Activated T-helper 1 cell treated with anti-CD3 and anti-CD28 coated beads, Interleukin-12 subunit alpha, Interleukin-12 subunit beta, Interleukin-2, Interleukin-4 antibody, amounts not matched to agents 30 ng/mL and 10 ng/mL and 1 ng/mL, durations not matched to agents 14 hours and 24 hours and 36 hours (primary cell): ENCODE measurements at places on chromosomes 16 and 17. TPM values are rescaled to one million over a fixed set of nuclear protein-coding genes. Genes with fewer than 3 reads are reported as not detected.

The EXOC3L1 gene
- total RNA-seq, result 0.34 TPM in 1 of 2 replicates, not detected in the other

The TBC1D3B gene
- total RNA-seq, result 7.1 and 9.1 TPM in 2 replicates

The CKLF gene
- 153 and 159 TPM in 2 replicates for total RNA-seq

DNA sequence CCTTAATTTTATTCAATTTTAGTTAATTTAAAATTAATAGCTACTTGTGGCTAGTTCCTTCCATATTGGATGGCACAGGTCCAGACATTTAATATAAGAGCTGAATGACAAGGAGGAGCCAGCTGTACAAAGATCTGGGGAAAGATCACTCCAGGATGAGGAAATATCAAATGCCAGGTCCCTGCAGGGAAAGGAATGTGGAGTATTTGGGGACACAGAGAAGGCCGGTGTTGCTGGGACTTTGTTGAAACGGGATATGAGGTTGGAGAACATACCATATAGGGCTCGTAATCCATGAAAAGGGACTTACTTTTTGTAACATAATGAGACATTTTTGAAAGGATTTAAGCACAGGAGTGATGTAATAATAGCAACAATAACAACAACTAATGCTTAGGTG lies 426.8 kb downstream of the HS3ST4 start:
- H3K36me3 ChIP-seq, result no peaks in the 10 kb centered on the region
- no peak overlapping the region for H3K27ac ChIP-seq
- no peaks in the 10 kb centered on the region for H3K4me1 ChIP-seq
- no peak overlapping the region for H3K4me3 ChIP-seq

DNA sequence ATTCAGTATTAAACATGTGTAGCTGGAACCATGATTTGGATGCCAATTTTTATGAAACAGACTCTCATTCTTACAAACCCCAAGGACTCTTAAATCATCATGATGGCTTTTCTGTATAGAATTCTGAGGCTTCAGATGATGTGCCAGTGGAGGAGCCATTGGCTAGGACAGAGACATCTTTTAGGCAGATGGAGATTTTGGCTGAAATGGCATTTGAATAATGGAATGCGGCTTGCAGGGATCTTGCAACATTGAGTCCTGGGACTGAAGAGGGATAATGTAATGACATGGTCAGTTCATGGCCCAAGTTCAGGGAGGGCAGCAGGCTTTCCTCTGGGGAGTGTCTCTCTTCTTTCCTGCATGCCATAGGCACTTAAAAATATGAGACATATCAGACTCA lies 172.4 kb downstream of the ABCA8 start:
- no peak overlapping the region for H3K27ac ChIP-seq
- no peaks in the 10 kb centered on the region for H3K36me3 ChIP-seq
- peaks cover 14% of the 10 kb centered on the region for H3K27me3 ChIP-seq
- no peak overlapping the region for H3K4me3 ChIP-seq
- no peak for DNase-seq

GRCh38 chr16:56106527-56106926 lies 84.8 kb upstream of the GNAO1 start:
- peaks cover 7% of the 10 kb centered on the region for H3K27me3 ChIP-seq
- no peak overlapping the region for H3K4me3 ChIP-seq
- no peak overlapping the region for H3K27ac ChIP-seq
- no peak for DNase-seq
- H3K4me1 ChIP-seq, result no peaks in the 10 kb centered on the region

GRCh38 chr16:14015948-14016347 lies 55.2 kb upstream of the MRTFB start:
- H3K27ac ChIP-seq, result no peak overlapping the region
- no peaks in the 10 kb centered on the region for H3K4me1 ChIP-seq
- no peaks in the 10 kb centered on the region for H3K36me3 ChIP-seq
- peaks cover 10% of the 10 kb centered on the region for H3K27me3 ChIP-seq
- DNase-seq, result no peak

DNA sequence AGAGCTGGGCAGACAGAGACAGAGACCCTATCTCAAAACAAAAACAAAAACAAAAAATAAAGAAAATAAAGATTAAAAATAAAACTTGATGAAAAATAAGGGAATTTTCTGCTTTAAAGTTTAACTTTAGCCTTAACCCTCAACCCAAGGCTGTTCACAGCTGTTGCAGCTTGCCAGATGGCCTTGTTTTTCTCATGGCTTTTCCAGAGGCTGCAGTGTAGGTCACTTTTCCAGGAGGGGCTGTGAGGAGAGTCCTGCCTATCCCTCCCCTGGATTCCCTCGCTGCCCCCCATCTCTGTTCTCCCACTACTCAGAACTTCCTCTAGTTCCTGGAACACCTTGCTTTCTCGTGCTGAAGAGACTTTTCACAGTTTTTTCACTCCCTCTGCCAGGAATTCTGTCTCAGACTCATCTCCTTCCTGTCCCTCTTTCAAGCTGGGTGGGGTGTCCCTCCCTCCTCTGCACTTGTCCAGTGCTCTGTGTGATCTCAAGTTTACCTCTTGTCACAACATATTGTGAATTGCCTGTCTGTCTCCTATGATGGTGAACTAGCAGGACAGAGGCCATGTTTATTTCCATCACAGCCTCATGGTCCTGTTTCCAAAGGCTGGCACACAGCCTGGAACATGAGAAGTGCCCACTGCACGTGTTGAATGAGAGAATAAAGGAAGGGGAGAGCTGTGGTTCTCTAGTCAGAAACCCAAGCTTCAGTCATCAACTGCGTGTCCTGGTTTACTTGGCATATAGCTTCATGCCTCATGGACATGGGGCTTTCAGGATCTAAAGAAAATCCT lies 69.9 kb upstream of the MSI2 start:
- H3K27ac ChIP-seq, result no peak overlapping the region
- no peaks in the 10 kb centered on the region for H3K4me1 ChIP-seq
- no peaks in the 10 kb centered on the region for H3K36me3 ChIP-seq
- peaks cover 4% of the 10 kb centered on the region for H3K27me3 ChIP-seq
- H3K4me3 ChIP-seq, result no peak overlapping the region

DNA sequence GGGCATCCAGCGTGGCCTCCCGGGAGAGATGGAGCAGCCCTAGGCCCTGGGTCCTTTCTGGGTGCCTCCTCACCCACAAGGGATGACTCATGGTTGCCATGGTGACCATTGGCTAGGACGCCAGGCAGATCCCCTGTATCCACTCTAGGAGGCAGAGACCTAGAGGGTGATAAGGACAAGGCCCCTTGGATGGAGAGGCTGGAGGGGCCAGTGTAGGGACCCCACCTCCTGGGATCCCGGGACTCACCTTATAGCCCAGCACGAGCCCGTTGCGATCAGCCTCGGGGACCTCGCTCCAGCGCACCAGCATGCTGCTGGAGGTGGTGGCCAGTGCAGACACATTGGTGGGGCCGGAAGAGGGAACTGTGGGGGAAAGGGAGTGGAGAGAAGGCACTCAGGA lies 82.2 kb upstream of the CDC42EP4 start:
- H3K4me1 ChIP-seq, result no peaks in the 10 kb centered on the region
- H3K4me3 ChIP-seq, result no peak overlapping the region
- no peak for DNase-seq
- H3K36me3 ChIP-seq, result no peaks in the 10 kb centered on the region
- H3K27ac ChIP-seq, result no peak overlapping the region
- no peaks in the 10 kb centered on the region for H3K27me3 ChIP-seq

- H3K4me3 ChIP-seq, result peak within 1 kb of the TSS; percentile 95
- peak; percentile 68 for DNase-seq
- H3K4me1 ChIP-seq, result peaks cover 56% of the 10 kb centered on the region
- peaks cover 42% of the 10 kb centered on the region for H3K36me3 ChIP-seq
- H3K27me3 ChIP-seq, result no peaks in the 10 kb centered on the region
- H3K27ac ChIP-seq, result peak within 1 kb of the TSS; percentile 97
These were observed at the start of gene SF3B3 for GRCh38 chr16:70523743-70524398. SF3B3 (plus strand) TSS chr16:70523816; CDS start chr16:70526657, 2,841 bp downstream.

DNA sequence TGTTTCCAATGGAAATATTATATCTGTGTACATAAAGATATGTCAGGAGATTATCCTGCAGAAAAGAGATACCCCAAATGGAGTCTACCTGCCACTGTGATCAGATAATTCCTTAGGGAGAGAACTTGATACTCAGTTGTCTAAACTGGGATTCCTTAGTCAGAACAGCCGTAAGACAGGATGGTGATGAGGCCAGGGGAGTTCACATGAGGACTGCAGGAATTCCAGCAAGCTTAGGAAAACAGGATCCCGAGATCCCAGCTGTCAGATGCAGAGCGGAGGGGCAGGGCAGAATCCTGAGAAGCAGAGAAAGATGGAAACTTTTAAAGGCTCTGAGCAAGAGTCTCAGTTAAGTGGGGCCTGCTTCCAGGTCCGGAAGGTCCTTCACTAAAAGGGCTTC lies 4.7 kb downstream of the KRABD2 start:
- no peak overlapping the region for H3K4me3 ChIP-seq
- H3K27me3 ChIP-seq, result no peaks in the 10 kb centered on the region
- DNase-seq, result no peak
- no peak overlapping the region for H3K27ac ChIP-seq

DNA sequence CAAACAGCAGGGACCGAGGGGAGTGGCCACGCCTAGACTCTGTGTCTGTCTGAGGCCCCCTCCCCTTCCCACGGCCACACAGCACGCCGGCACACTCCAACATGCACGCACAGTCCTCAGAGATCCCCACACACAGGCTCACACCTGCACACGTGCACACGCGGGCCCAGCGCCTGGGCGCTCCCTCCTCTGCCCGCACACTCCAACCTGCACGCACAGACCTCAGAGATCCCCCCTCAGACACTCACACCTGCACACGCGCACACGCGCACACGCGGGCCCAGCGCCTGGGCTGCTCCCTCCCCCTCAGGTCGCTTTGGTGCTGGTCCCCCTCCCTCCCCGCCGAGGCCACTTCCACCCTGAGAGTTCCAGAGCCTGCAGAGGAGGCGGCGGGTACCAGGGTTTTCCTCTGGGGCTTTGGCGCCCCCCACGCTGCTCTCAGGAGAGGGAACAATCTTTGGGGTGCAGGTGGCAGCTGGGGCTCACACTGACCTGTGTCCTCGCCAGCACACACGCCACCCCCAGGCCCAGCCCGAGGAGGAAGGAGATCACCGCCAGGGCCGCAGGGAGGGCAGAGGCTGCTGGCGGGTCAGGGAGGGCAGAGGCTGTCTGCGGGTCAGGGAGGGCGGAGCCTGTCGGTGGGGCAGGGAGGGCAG lies 1.6 kb downstream of the CD7 start:
- peaks cover 18% of the 10 kb centered on the region for H3K36me3 ChIP-seq
- peak overlapping the region; percentile 97 for H3K4me3 ChIP-seq

GRCh38 chr16:23847948-23848347 lies 12.2 kb downstream of the PRKCB start:
- peak overlapping the region; percentile 78 for H3K27ac ChIP-seq
- H3K4me1 ChIP-seq, result peaks cover 88% of the 10 kb centered on the region
- peaks cover 61% of the 10 kb centered on the region for H3K36me3 ChIP-seq
